ENCODE measurements at places on chromosomes 7 and 10. TPM values are rescaled to one million over a fixed set of nuclear protein-coding genes. Genes with fewer than 3 reads are reported as not detected.

DNA sequence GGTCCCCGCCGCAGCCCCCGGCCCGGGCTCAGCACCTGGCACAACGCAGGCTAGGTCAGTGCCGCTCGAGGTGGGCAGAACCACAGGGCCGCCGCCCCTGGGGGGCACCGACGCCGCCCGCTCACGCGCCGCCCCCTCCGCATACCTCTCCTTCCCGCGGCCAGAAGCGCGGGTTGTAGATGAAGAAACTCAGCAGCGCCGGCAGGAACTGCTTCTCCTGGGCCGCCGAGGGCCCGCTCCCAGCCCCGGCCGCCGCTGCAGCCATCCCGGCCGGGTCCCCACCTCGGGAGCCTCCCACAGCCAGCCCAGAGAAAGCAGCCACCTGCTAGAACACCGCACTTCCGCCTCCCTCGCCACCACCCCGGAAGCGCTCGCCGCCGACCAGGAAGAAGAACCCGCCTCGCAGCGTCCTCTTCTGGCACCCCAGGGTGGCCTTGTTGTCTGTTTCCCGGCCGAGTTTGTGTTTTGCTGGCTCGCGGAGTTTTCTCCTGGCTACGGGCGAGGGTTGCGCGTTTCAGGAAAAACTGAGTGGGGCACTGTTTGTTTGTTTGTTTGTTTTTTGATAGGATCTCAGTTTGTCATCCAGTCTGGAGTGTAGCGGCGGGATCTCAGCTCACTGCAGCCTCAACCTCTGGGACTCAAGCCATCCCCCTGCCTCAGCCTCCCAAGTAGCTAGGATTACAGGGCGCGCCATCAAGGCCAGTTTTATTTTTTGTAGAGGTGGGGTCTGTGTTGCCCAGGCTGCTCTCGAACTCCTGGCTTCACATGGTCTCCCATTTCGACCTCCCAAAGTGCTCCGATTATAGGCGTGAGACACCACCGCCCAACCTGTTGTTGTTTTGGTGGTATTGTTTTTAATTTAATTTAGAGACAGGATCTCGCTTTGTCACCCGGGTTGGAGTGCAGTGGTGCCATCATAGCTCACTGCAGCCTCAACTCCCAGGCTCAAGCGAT, 17.7 kb downstream of the OCM2 start:
- peak; percentile 77 for DNase-seq

DNA sequence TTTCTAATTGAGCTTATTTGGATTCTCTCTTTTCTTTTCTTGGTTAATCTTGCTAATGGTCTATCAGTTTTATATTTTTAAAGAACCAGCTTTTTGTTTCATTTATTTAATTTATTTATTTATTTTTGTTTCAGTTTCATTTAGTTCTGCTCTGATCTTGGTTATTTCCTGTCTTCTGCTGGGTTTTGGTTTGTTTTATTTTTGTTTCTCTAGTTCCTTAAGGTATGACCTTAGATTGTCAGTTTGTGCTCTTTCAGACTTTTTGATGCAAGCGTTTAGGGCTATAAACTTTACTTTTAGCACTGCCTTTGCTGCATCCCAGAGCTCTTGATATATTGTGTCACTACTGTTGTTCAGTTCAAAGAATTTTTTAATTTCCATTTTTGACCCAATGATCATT, 149.7 kb upstream of the SLC25A13 start:
- no peak for DNase-seq

DNA sequence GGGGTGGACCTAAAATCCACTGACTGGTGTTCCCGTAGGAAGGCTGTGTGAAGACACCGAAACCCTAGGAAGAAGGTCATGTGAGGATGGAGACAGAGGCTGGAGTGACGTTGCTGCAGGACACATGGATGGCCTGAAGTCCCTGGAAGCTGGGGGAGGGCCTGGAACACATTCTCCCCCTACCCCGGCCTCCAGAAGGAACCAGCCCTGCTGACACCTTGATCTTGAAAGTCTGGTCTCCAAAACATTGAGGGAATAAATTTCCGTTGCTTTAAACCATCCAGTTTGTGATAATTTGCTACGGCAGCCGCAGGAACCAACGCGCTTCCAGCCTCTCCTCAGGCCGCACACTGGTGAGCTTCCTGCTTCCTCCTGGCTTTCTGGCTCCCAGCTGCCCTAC, 288.2 kb downstream of the GLRX3 start:
- DNase-seq, result peak; percentile 39

DNA sequence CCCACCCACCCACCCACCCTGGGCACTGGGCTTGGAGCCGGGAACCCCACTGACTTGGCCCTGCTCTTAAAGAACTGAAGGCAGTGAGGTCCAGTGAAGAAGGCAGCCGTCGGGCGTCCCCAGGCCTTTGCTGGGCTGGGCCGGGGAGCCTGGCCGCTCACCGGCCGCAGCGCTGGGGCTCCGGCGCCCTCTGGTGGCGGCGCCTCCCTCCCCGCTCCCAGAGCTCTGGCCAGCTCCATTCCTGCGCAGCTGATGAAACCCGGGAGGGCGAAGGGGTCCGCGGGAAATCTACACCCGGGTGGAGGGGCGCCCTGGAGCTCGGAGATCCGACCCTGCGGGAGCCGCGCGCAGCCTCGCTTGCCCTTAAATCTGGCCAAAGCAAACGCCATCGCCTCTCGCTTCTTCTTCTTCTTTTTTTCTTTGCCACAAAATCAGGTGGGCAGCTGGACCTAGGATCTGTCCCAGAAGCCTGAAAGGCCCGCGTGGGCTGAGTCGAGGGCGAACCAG, 1.7 kb upstream of the CXCL12 start:
- peak; percentile 82 for DNase-seq

DNA sequence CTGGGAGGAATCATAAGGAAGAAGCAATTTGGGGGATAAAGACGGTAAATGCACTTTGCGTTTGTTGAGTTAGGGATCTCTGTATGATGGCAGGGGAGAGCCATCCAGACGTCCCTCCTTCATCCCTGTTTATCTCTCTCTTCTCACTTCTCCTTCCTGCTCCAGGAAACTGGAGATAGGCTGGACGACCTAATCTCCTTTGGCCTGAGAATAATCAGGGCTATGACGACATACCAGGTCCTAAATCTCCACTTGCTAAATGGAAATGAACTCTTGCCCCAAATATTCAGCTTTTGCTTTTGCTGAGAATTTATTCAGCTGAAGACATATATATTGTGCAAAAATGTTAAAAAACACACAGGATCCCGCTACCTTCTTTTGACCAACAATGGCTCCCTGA, 182.9 kb upstream of the INHBA start:
- no peak for DNase-seq

Gene SERPINE1
- 1.5 TPM for total RNA-seq
